Uterus (tissue), 4 donors: ENCODE measurements at places on chromosomes 6 and 20. TPM values are rescaled to one million over a fixed set of nuclear protein-coding genes. Genes with fewer than 3 reads are reported as not detected.
A peak's percentile ranks its signal among the peaks of the same experiment; 100 is the strongest.

Gene COL9A1
- total RNA-seq, result 33.5 TPM

Gene ZC3H12D
- total RNA-seq, result 0.40 TPM

Gene GLP1R
- total RNA-seq, result not detected

DNA sequence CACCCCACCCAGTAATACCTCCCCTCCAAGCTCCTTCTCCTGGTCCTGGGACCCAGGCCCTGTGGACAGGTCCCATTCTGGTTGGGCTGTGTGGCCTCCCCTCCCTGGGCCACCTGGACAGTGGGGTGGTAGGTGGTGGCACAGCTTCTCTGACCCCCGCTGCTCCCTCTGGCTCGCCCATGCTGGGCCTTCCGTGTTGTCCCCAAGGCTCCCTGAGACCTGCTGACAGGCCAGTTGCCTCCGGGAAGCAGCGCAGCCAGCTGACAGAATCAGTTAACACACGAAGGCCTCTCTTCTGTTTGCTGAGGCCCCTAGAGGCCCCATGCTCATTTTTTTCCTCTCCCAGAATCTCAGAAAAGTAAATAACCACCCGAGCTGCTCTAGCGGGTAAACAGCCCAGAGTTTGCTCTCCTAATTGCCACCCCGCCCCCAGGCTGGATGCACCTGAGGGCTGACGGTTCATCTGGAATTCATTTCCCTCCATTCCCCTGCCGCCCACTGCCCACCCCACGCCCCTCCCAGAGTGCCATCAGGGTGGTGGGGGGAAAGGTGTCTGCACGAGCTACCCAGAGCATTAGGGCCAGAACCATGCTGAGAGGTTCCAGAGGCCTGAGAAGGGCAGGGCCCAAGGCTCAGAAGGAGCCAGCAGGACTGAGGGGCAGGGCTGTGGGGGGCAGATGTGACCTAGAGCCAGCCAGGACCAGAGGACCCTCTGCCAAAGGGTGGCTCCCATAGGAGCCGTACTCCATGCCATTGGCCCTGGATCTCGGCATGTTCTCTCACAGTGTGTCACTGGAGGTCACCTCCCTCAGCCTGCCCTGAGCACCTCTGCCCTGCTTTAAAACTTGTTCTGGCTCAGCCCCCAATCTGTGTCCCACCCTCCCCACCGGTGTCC, 157.5 kb downstream of the GRM4 start:
- no peaks in the 10 kb centered on the region for H3K27me3 ChIP-seq
- no peak overlapping the region for H3K4me3 ChIP-seq
- no peak for DNase-seq
- H3K27ac ChIP-seq, result no peak overlapping the region
- no peaks in the 10 kb centered on the region for H3K4me1 ChIP-seq

DNA sequence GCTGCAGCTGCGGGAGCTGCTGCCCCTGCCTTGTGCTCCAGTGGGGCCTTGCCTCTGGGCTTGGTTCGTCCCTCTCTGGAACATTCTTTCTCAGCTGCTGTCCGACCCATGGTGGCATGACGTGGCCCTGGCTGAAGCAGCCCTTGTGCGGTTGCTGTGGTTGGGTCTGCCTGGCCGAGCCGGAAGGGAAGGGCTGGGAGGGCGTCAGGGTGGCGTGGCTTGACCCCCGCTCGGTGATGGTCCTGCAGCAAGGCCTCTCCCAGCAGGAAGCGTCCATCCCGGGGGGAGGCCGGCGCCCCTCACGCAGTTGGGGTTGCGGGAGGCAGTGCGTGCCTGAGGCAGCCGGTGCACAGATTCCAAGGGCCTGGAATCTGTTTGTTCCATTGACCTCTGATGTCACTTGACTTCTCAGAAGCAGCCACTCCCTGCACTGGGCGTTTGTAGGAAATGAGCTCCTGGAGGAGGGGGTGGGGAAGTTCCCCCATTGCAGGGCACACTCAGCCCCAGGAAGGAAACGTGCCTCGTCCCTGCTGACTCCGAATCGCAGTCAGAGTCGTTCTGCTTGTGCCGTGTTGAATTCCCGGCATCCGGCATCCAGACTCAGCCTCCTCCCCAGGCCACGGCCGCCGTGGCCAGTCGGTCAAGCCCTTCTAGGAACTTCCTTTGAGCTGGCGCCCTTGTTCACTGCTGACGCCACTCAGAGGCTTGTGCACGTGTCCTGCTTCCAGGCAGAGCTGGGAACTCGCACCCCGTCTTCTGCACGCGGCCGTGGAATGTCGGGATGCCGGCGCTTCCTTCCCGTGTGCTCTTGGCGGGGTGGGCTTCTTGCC, 9.7 kb upstream of the TNFRSF6B start:
- no peaks in the 10 kb centered on the region for H3K27me3 ChIP-seq
- peak overlapping the region; percentile 66 for H3K27ac ChIP-seq
- peaks cover 20% of the 10 kb centered on the region for H3K4me1 ChIP-seq
- no peak overlapping the region for H3K4me3 ChIP-seq

GRCh38 chr6:111121789-111122350, 34.6 kb downstream of the SLC16A10 start:
- no peaks in the 10 kb centered on the region for H3K4me1 ChIP-seq
- no peaks in the 10 kb centered on the region for H3K27me3 ChIP-seq
- H3K36me3 ChIP-seq, result no peaks in the 10 kb centered on the region
- no peak overlapping the region for H3K27ac ChIP-seq
- DNase-seq, result no peak

DNA sequence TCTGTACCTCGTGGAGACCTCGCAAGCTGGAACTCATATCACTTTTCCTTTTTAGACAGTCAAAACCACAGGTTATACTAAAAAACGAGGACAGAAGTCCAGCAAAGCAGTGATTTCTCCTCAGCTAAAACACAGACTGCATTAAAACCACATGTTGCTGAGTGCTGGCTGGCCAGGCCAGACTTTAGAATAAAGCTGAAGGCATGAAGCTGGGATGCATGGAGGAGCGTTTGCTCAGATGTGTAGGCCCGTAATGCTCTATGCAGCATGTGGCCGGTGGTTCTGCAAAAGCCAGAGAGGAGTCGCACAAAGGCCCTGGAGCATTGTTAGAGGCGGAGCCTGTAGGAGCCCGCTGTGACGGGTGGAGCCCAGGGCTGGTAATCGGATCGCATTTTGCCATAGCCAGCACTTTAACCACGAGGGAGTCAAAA, 83.6 kb downstream of the SMOC2 start:
- H3K4me3 ChIP-seq, result no peak overlapping the region
- H3K27me3 ChIP-seq, result no peaks in the 10 kb centered on the region
- peak; percentile 71 for DNase-seq
- peak overlapping the region; percentile 81 for H3K27ac ChIP-seq

DNA sequence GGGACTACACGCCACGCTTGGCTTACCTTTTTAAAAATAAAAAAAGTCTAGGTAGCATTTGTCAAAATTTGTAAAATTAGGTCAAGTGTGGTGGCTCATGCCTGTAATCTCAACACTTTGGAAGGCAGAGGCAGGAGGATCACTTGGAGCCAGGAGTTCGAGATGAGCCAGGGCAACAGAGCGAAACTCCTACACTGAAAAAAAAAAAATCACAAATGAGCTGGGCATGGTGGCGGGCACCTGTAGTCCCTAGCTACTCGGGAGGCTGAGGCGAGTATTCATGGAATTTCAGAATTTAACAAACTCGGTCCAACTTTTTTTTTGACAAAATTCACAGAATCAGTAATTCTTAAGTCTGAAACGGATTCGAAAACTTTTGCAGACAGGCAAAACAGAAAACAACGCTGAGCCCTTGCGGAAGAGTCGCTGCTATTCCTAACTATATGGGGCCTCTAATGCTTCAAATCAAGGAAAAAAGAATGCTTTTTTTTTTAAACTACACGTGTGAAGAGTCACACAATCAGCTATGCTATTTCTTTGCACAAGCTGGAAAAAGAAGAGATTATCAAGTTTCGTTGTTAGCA, 62.9 kb downstream of the GTF2H5 start:
- peak overlapping the region; percentile 50 for H3K4me3 ChIP-seq
- H3K4me1 ChIP-seq, result peaks cover 8% of the 10 kb centered on the region
- H3K36me3 ChIP-seq, result no peaks in the 10 kb centered on the region
- no peaks in the 10 kb centered on the region for H3K27me3 ChIP-seq
- peak overlapping the region; percentile 93 for H3K27ac ChIP-seq

DNA sequence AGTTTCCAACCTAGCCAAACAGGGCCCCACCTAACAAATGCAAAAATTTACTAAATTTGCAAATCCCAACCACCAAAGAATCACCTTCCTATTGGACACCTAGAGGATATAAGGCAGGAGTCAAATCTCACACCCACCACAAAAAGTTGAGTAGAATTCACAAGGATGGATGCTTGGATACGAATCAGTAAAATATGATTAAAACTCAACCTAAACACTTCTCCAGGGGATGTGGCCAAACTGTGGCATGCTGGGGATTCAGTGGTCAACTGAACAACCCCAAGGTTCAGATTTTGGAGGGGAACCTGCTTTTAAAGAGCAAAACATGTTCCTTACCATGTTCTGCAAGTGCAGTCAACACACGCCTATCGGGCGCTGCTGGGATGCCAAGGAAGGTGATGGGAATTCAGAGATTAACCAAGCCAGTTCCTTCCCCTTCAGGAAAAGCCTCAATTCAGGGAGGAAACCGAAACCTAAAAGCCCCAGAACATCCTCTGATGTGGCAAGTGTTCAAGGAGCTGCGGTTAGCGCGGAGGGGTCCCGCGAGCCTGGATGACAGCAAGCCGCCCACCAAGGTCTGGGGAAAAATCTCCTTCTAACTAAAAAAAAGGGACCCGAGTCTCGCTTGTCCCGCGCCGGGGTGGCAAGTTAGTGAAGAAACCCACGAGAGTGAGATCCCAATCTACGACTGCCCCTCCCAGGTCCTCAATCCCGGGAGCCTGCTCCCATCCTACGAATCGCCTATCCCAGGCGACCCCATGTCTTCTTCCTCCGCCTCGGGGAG, 902 bp downstream of the SAMHD1 start:
- H3K4me3 ChIP-seq, result peak overlapping the region; percentile 66
- H3K4me1 ChIP-seq, result no peaks in the 10 kb centered on the region
- no peaks in the 10 kb centered on the region for H3K36me3 ChIP-seq
- peak; percentile 28 for DNase-seq
